Endodermal cell (in vitro differentiated cells): ENCODE measurements at places on chromosomes 2 and 18. TPM values are rescaled to one million over a fixed set of nuclear protein-coding genes. Genes with fewer than 3 reads are reported as not detected.

The COL4A3 gene
- total RNA-seq: 2.1 and 2.4 TPM in 2 replicates

The PSTPIP2 gene
- total RNA-seq: 9.2 and 10.6 TPM in 2 replicates

The CEBPZOS gene
- total RNA-seq: 8.5 to 11.8 TPM (median 11.4 TPM) in 3 replicates

The UGT1A5 gene
- not detected in 2 replicates for total RNA-seq

The CCDC102B gene
- total RNA-seq: 2.7 and 4.9 TPM in 2 replicates

The ATG4B gene
- total RNA-seq: 103 and 126 TPM in 2 replicates

The CCBE1 gene
- total RNA-seq: 0.70 to 1.4 TPM (median 1.00 TPM) in 3 replicates

The QPCT gene
- total RNA-seq: 17.7 to 23.1 TPM (median 18.2 TPM) in 3 replicates

The IGFBP5 gene
- total RNA-seq: 8.9 to 46.0 TPM (median 10.0 TPM) in 3 replicates

The SCYGR4 gene
- not detected in 3 replicates for total RNA-seq

The CCDC121 gene
- 4.9 to 5.3 TPM (median 5.2 TPM) in 3 replicates for total RNA-seq

The DYSF gene
- 3.1 and 3.8 TPM in 2 replicates for total RNA-seq

The ZBTB7C gene
- total RNA-seq: 0.21 to 0.55 TPM (median 0.31 TPM) in 3 replicates
